ENCODE measurements at places on chromosomes 11 and 22. TPM values are rescaled to one million over a fixed set of nuclear protein-coding genes. Genes with fewer than 3 reads are reported as not detected.

The KIRREL3 gene
- total RNA-seq = 10.0 TPM

The MRGPRE gene
- total RNA-seq = 1.5 TPM

The PPP1R14B gene
- 63.4 TPM for total RNA-seq

GRCh38 chr11:109267293-109268095, 154.5 kb upstream of the C11orf87 start:
- no peaks in the 10 kb centered on the region for H3K4me1 ChIP-seq
- H3K4me3 ChIP-seq = no peak overlapping the region
- H3K36me3 ChIP-seq = no peaks in the 10 kb centered on the region

GRCh38 chr11:2663506-2663905, 36.3 kb downstream of the KCNQ1OT1 start:
- DNase-seq = no peak
- H3K27ac ChIP-seq = no peak overlapping the region
- H3K27me3 ChIP-seq = no peaks in the 10 kb centered on the region
- H3K36me3 ChIP-seq = no peaks in the 10 kb centered on the region
- no peaks in the 10 kb centered on the region for H3K4me1 ChIP-seq

DNA sequence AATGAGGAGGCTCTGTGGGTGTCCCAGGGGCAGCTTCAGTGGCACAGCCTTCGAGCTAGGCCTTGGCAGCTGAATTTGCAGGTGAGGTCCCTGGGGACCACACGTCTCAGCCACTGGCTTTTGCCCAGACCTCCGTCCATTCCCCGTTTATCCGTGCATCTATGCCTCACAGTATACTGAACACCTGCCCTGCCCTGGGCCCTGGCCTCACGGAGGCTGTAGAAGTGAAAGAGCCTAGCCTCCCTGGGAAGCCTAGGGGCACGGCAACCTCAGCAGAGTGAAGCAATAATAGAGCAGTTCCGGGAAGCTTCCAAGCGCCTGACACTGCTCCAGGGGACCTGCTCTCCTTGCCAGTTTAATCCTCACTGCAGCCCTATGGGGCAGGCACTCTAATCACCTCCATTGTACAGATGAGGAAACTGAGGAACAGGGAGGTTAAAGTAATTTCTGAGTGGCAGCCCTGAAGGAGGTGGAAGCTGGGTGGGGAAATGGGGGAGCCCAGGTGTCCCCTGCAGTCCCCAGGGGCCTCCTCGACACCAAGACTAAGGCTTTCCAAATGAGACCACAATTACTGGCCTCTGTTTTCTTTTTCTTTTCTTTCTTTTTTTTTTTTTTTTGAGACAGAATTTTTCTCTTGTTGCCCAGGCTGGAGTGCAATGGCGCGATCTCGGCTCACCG, 2.7 kb upstream of the NFAM1 start:
- no peaks in the 10 kb centered on the region for H3K36me3 ChIP-seq
- H3K4me1 ChIP-seq = peaks cover 6% of the 10 kb centered on the region
- H3K4me3 ChIP-seq = no peak overlapping the region
- H3K27me3 ChIP-seq = no peaks in the 10 kb centered on the region

DNA sequence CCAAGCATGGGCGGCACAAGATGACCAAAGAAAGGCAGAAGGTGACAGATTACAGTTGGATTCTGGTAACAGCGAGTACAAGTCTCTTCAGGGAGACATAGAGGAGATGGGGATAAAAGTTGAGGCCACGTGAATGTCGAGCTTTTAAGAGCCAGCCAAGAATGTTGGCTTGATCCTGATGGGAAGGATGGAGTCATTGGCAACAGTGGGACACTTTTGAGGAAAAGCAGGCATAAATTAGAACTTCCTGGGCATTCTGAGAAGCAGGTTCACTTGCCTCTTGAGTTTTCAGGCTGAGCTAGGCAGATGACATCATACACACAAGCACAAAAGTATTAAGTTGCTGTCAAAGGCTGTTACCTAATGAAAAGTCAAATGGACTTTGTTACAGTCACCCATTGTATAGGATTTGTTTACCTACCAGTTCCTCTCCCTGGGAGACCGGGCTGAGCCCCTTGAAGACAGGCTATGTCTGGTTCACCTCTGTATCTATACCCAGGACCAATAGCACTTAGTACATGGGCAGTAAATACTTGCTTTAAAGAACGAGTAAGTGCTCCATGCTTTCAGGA, 41.1 kb downstream of the TNRC6B start:
- no peaks in the 10 kb centered on the region for H3K27me3 ChIP-seq
- DNase-seq = no peak
- no peak overlapping the region for H3K4me3 ChIP-seq
- H3K4me1 ChIP-seq = peaks cover 9% of the 10 kb centered on the region

DNA sequence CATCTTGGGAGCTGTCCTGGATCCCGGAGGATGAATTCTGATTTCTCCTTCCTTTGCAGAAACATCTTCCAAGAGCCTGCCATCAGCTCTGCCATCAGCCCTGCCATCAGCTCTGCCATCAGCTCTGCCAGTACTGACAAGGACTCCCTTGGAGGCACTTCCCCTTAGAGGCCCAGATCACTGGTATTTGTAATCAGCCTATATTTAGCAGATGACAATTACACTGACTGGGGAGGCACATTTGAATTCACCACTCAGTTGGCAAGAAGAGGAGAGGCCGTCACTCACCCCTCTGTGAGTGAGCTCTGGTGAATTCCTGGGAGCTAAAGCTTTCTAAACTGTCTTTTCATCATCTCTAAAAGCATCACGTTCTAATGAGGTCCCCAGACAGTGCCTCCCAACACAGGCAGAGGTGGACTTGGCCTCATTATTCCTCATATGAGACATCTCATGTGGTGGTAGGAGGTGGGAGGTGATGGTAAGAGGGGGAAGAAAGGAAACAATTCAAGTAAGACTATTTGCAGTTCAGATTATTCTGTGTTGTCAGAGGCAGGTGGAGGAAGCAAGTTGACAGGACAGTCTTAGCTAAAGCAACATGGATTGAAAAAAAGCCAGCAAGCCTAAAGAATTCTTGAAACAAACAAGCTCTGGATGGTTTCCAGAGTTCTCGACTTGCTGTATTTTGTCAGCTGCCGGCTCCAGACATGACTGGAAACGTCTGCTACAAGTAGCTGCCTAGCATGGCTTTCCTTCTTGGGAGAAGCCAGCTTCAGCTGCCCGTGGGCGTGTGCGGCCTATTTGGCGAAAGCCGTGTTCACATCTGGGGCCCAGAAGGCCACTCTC, 771.7 kb downstream of the TBC1D22A start:
- no peaks in the 10 kb centered on the region for H3K4me1 ChIP-seq
- no peak for DNase-seq
- H3K4me3 ChIP-seq = no peak overlapping the region
- H3K27ac ChIP-seq = no peak overlapping the region

DNA sequence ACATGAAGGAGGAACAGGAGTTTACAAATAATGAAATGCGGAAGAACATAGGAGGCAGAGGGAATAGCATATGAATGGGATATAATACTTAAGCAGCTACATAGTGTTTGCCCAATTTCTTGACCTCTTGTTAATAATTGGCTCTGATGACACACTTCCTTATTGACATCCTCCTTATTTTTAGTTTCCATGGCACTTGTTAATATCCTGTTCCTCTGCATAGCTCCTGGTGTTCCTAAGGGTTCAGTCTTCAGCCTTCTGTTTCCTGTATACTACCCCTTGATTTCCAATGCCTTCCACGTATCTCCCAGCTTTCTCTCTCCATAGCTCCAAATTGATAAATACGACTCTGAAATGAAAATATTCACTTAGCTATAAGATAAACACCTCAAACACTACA, 663.8 kb upstream of the API5 start:
- no peaks in the 10 kb centered on the region for H3K4me1 ChIP-seq
- H3K4me3 ChIP-seq = no peak overlapping the region
- no peak for DNase-seq
- H3K27me3 ChIP-seq = no peaks in the 10 kb centered on the region

All from uterus (tissue), 4 donors.